ENCODE measurements at places on chromosomes 2 and 18.

DNA sequence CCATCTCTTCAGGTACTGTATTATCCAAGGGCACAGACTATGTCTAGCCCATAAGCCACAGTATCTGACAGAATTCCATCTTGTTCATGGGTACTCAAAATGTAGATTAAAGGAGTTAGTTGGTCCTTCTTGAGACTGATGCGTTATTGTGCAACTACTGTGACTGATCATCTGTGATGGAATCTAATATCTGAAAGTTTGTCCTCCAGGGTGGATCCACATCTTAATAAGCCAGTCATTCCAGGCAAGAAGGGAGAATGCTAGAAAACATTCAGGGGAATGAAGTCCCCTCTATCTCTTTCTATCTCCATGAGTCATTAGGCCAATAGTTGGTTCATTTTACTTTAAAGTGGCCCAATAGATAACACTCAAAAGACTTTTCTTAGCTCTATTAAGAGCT, 252.6 kb downstream of the EXOC6B start:
- DNase-seq = no peak

- no peak for DNase-seq
Measured at GRCh38 chr2:235398321-235398720, 95.5 kb upstream of the AGAP1 start.

- DNase-seq = no peak
Measured at GRCh38 chr2:42090216-42090615, 42.4 kb downstream of the PKDCC start.

- DNase-seq = no peak
Measured at GRCh38 chr2:23904692-23905091, 22.2 kb downstream of the ATAD2B start.

- no peak for DNase-seq
Measured at GRCh38 chr2:49577041-49577440, 422.7 kb upstream of the FSHR start.

GRCh38 chr2:66531567-66531966, 96.6 kb downstream of the MEIS1 start:
- DNase-seq = no peak

DNA sequence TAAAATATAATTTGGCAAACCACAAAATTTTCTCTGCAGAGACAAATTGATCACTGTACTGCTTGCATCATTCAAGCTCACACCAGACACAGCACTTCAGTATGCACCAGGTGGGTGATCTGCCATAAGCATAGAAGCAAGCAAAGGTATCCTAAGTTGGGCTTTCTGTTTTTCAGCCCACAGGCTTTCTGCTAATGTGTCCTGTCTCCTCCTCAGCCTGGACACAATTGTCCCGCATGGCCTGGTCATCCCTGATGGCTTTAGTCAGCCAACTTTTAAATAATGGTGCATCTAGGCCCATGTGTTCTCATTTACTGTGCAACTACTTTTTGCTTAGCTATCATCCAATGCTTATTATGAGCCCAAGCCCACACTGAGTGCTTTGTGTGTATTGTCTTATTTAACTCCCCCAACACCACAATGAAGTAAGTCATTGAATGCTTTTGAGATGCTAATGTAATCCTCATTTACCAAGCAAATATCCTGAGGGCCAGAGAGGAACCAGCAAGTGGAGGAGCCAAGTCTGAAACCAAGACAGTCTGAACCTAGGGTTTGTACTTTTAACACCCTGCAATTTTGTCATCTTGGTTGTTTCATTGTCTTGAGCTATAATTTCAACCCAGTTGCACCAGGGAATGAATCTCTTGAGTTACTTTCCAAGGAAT, 111.2 kb upstream of the SETBP1 start:
- DNase-seq = no peak

- DNase-seq = no peak
Measured at GRCh38 chr2:36416370-36417165, 61.0 kb downstream of the CRIM1 start.

DNA sequence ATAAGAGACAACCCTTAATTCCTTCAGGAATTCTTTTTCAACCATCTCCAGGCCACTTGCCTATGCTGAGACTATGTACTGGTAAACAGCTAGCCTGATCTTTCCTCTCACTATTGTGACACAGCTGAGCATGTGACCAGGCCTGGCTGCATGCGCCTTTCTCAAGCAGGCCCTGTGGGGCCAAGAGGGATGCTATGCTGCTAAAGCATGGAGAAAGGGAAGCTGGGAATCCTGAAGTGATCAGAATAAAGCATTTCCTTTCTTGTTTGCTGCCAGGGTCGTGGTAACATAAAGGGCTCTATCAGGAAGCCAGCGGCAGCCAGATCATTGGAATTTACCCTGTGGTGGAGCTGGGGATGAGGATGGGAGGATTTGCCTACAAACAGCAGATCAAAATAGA, 29.8 kb upstream of the LCLAT1 start:
- no peak for DNase-seq

DNA sequence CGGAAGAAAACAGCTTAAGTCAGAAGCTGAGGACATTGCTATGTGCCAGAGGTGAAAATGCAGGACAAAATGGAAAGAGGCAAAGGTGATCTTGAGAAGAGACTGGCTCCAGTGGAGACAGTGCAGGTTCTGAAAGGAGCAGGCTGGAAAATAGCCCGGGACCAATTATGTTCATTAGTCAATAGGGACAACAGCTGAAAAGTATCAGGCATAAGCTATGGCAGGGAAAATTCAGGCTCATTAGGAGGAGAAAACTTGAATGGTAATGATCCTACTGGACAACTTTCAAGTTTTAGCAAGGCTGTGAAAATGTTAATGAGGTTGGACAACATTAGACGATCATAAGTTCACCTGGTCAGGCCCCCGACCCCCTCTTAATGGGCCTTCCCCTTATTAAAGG, 60.2 kb downstream of the GALNT14 start:
- DNase-seq = no peak

DNA sequence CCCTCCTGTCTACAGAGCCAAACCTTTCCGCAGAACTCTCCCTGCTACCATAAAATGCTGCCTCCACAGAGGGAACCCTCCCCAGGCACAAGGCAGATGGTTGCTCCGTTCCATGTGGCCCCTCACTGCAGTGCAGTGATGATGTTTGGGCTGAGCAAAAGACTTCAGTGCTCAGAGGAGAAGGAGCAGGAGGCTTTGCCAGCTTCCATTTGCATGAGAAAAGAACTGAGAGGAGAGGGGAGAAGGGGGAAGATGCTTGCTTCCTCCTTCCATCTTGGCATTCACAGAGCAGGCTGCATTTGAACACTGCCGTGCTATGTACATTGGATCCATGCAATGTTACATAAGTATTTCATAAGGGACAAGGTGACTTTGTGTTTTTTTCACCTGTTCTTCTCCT, 46.6 kb upstream of the TMEM200C start:
- DNase-seq = no peak

GRCh38 chr2:152280780-152281179, 54.2 kb upstream of the FMNL2 start:
- DNase-seq = no peak

DNA sequence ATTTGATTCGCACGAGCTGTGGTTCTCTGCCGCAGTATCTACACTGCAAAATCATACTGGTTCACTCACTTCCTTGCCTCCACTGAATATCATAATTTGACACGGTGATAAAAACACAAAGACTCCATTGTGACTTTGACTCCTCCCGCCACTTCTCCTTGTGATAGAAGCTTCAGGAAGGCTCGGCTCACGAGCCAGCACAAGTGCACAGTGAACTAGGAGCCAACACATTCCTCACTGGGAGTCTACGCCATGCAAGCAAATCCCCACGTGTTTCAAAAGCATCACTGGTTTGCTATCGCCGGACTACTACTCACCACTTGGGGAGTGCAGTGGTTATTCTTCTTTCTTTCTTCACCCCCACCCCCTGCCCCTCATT, 293.3 kb upstream of the PARD3B start:
- no peak for DNase-seq

- DNase-seq = no peak
Measured at GRCh38 chr2:200104015-200104414, 148.6 kb downstream of the MAIP1 start.

DNA sequence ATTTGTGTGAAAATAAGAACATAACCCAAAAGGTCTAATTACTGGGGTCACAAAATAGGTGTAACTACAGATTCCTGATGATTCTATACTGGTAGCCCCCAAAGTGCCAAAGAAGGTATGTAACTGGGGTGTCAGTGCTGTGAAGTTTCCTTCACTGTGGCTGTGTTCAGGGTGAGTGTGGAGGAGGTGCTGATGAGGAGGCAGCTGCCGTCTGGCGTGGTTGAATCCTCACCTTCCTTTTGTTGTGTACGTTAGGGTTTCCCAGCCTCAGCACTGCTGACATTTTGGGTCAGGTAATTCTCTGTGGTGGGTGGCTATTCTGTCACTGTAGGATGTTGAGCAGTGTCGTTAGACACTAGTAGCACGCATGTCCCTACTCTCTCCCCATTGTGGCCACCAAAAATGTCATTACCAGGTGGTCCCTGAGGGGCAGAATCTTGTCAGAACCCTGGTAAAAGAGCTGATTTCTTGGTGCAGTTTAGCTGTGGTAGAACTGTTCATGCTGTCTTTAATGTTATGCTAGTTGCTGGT, 31.5 kb downstream of the ADNP2 start:
- no peak for DNase-seq

DNA sequence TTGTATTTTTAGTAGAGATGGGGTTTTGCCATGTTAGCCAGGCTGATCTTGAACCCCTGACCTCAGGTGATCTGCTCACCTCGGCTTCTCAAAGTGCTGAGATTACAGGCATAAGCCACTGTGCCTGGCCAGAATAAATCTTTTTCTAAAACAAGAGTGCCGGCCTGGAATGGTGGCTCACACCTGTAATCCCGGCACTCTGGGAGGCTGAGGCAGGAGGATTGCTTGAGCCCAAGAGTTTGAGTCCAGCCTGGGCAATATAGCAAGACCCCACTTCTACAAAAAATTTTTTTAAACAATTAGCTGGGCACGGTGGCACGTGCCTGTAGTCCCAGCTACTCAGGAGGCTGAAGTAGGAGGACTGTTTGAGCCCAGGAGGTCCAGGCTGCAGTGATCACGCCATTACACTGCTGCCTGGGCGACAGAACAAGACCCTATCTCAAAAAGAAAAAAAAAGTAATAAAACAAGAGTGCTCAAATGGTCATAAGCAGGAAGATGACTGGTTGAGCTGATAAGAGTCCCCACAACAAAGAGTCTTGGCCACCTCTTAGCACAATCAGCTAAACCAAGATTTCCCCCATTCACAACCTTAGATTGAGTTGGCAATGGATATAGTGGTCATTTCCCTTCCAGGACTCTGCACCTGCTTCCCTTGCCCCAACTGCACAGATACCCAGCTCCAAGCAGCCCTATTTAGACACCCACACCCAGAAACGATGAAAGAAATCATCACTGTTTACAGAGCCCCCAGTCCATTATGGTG, 5.8 kb upstream of the UCN start:
- no peak for DNase-seq

DNA sequence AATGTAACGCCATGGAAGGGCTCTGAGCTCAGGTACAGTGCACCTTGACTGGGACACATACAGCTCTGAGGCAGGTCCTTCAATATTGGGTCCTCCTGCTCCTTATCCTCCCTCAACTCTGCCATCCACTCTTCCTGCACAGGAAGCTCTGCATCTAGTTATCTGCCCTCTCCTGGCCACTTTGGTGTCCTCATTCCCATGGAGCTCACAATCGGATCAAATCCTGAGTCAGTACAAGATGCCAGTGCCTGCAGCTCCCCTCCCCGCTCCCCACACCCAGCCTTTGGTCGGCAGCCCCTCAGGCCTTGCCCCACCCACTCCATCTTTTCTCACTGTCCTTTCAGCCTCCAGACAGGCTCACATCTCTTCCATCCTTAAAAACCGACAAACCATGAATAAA, 58.0 kb downstream of the LRRFIP1 start:
- DNase-seq = no peak

GRCh38 chr2:40851661-40852060, 399.8 kb upstream of the SLC8A1 start:
- DNase-seq = no peak

GRCh38 chr2:43210467-43211303, 15.7 kb downstream of the ZFP36L2 start:
- DNase-seq = no peak

DNA sequence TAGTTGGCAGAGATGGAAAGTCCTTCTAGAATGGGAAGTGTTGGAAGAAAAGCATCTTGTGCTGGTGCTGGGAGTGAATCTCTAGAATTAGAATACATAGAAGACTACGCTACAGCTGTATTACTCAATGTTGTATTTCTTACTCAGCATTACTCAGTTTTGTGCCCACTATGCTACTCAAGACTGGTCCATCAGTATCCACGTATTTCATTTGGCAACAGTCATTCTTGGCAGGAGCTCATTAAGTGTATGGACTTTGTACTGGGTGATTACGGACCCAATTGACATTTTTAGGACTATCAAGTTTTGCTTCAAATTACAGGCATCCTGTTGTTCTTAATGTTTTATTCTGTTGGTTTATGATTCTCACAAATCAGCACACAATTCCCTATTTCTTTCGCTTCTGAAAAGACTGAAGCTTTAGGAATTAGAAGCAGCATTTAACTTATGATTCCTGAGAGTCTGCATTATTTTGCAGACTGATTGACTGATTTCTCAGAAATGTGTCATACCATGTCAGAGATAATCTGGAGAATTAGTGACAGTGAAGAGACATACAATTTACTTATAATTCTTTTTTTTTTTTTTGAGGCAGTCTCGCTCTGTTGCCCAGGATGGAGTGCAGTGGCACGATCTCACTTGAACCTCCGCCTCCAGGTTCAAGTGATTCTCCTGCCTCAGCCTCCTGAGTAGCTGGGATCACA, 136.9 kb downstream of the MYO3B start:
- DNase-seq = no peak

- no peak for DNase-seq
Measured at GRCh38 chr2:229118336-229118735, 152.8 kb downstream of the PID1 start.

GRCh38 chr18:47174545-47175116, 1.5 kb downstream of the IER3IP1 start:
- DNase-seq = no peak

- no peak for DNase-seq
Measured at GRCh38 chr2:178886006-178886405, 78.8 kb upstream of the TTN start.

- no peak for DNase-seq
Measured at GRCh38 chr18:80168346-80168745, 59.3 kb downstream of the ADNP2 start.

GRCh38 chr2:220583725-220584124, 956.3 kb downstream of the SLC4A3 start:
- no peak for DNase-seq

DNA sequence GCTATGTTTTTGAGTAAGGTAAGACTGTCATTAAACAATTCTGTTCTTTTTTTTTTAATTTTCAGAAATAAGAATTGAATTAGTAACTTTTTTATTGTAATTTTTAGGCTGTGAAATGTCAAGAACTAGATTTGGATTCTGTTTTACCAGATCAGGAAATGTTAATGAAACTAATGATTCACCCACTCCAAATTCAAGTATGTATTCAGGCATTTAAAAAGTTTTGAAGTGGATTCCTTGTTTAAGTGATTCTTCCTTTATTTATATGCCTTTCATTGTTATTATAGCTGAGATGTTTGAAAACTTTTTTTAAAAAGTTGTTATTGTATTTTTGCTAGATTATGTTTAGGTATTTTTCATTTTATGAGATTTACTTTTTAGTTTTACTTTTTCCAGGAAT, 96.7 kb downstream of the UBR3 start:
- DNase-seq = no peak

All from stimulated activated CD4-positive, alpha-beta T cell treated with anti-CD3 and anti-CD28 coated beads, Interleukin-12 subunit alpha, Interleukin-12 subunit beta, amount 100 ng/mL, for 24 hours (primary cell).